T-helper 17 cell (primary cell): ENCODE measurements at places on chromosomes 2 and 18. TPM values are rescaled to one million over a fixed set of nuclear protein-coding genes. Genes with fewer than 3 reads are reported as not detected.

DNA sequence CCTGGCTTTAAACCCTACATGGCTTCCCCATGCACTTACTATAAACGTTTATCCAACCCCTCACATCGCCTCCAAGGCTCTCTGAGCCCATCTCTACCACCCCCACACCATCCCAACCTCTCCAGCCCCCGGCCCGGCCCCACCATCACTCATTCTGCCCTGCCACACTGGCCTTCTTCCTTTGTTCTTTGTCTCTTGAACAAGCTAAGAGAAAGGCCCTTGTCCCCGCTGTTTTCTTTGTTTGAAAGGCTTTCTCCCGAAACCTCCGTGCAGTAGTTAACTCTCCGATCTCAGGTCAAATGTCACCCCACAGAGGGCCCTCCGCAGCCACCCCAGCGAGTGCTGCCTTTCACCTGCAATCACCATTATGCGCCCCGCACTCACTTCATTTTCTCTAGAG is 100.4 kb downstream of the AFF3 start:
- no peak for DNase-seq

GRCh38 chr2:88651646-88652045 is 24.4 kb upstream of the EIF2AK3 start:
- DNase-seq = no peak

DNA sequence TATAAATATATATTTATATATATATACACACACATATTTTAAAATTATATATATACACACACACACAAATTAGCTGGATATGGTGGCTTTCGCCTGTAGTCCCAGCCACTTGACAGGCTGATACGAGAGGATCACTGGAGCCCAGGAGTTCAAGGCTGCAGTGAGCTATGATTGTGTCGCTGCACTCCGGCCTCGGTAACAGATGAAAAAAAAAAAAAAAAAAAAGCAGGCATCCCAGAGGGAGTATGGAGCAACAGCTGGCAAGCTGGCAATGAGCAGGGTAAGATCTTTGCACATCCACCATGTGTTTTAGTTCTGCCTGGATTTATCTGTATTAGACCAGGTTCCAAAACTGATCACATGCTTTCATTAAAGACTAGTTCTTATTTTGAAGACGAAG is 170.1 kb downstream of the MAP2 start:
- no peak for DNase-seq

- DNase-seq = no peak
Observed at GRCh38 chr2:74617122-74617521, 31.0 kb downstream of the M1AP start.

DNA sequence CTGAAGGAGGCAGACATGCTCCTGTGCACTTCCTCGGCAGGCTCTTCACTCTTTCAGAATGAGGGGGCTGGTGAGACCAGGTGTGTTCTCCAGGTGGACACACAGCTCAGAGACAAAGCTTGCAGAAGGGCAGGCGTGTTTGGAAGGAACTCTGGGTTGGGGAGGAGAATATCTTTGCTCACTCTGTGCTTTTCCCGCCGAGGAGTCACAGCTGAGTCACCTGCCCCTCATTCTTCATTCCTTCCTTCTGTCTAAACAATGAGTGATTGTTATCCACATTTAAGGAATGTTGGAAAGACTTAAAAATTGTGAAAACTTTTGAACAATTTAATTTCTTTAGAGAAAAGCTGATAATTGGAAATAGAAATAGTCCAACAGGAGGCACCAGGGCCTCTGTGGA is 126.3 kb upstream of the TPO start:
- no peak for DNase-seq

DNA sequence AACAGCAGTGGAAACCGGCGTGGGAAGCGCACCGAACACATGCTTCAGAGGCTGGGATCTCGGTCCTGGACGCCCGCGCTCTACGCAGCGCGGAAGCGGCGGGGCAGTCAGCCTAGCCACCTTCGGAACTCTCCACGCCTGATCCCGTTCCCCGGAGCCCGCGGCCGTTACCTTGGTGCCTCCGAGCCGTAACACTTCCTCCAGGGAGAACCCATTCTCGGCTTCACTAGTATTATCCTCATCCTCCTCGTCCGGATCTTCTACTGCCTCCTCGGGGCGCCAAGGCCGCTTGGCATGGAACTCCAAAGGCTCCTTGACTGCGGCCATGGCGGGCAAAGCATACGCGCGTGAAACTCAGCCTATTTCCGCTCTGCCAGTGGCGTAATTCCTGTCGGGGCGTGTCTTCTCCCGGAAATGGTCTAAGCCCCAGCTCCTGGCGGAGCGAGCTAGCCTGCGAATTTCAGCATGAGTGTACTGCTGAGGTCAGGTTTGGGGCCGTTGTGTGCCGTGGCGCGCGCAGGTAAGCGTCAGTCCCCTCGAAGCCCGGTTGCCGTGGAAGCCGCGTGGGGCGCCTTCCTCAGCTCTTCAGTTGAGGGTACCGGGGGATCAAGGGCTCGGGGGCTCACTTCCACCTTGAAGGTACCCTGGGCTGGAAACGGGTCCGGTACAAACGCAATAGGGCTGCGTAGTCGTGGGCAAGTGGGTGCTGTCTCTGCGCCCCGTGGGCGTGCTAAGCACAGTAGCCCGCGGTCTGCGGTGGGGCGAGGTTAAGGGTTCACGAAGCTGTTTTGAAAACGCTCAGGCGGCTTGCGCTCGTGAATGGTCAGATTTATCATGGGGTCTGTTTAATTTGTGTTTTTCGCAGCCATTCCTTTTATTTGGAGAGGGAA is at the start of the genes CEBPZ and NDUFAF7:
Gene CEBPZ (minus strand): TSS at position 356 of the 890 bp plus-strand sequence. CDS start 29 bp downstream, at position 327.
Gene NDUFAF7 (plus strand): TSS at position 418 of the 890 bp plus-strand sequence. CDS start 48 bp downstream, at position 466.
- DNase-seq = peak; percentile 70

GRCh38 chr2:27912512-27912911 is 22.0 kb downstream of the BABAM2 start:
- no peak for DNase-seq

DNA sequence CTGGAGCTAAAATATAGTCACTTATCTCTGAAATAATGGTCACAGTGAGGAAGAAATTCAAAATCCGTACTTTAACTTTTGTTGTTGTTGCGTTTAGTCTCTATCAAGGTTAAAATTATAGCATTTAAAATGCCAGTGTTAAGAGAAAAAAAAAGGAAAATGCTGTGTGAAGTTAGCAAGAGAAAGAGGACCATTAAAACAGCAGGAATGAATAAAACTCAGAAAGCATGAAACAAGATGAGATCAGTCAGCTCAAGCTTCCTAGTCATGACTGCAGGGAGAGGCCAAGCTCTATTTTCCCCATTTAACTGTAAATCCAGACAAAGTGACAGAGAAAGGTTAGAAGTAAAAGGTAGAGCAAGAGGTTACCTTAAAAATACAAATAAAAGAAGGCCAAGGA is 281.7 kb upstream of the ATP5MC3 start:
- no peak for DNase-seq

DNA sequence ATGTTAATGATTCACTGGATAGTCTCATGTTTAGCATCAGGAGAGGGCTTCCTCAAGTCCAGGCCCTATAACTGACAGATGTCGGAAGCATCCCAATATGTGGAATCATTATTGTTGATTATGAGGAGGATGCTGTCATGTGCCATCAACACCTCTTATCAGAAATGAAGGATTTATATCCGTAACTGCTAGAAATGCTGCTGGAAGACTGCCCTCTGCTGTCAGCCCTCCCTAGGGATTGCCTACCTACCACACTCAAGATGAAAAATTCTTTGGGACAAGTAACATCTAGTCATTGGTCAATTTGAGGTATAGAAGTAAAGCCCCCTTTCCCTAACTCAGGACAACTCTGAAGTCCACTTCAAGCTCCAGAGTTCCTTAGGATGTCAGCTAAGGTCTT is 1166.5 kb upstream of the NXPH2 start:
- no peak for DNase-seq

GRCh38 chr2:190723397-190724090 is 74.7 kb downstream of the NAB1 start:
- DNase-seq = no peak

DNA sequence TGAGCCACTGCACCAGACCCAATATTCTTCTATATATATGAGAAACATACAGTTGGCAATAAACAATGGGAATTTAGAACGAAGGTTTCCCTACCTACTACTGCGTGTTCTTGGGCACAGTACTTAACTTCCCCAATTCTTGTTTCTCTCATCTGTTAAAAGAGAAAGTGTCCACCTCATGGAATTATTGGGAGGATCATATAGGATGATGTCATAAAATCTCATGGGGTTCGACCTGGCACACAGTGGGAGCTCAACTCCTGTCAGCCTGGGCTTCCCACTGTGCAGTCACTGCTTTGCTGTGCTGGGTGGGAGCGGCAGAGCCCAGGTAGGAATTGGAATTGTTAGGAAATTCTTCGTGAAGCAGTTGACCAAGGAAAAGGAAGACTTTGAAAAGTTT is 203.3 kb downstream of the SH3BP4 start:
- DNase-seq = no peak

GRCh38 chr2:102551329-102552096 is 67.8 kb upstream of the SLC9A2 start:
- no peak for DNase-seq

DNA sequence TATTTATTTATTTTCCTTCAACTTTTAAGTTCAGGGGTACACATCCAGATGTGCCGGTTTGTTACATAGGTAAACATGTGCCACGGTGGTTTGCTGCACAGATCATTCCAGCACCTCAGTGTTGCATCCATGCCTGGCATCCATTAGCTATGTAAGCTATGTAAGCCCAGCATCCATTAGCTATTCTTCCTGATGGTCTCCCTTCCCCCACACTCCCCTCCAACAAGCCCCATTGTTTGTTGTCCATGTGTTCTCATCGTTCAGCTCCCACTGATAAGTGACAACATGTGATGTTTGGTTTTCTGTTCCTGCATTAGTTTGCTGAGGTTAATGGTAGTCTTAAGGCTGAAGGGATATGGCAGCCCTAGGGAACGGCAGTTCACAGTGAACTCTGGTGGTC is 203.4 kb downstream of the CTNNA2 start:
- DNase-seq = no peak

- no peak for DNase-seq
Observed at GRCh38 chr2:67050622-67051021, 346.5 kb upstream of the ETAA1 start.

DNA sequence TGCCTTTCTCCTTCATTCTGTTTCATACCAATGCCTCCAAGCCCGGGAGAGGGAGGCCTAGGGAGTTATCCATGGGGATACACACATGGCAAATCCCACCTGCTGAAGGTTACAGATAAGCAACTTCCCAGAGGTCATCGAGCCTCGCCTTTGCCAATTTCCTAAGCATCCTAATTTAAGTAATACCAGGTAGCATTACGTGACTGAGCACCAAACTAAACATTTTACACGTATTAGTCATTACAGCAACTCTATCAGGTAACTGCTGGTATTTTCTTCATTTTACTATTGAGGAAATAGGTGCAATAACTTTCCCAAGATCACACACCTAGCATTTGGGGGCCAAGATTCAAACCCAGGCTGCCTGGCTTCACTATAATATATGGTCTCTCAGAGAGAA is 30.1 kb upstream of the BZW1 start:
- DNase-seq = no peak

GRCh38 chr2:34734662-34735061 is 1135.6 kb upstream of the FAM98A start:
- no peak for DNase-seq

DNA sequence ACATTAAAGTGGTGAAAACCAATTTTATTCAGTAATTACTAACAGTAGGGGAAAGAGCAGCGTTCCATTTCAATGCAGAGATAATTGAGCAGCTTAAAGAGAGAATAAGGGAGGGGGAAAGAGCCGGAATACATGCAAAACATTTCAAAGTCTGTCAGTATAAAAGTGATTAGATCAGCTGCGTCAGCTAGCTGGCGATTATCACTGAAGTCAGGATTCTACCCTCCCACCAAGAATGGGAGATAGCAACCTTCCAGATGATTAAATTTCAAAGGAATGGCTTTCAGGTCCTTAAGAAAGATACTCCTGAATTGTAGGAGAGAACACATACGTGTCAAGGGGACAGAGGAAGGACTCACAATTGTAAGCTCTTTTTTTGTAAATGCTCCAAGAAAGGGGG is 2.7 kb upstream of the ZC3H6 start:
- DNase-seq = no peak

DNA sequence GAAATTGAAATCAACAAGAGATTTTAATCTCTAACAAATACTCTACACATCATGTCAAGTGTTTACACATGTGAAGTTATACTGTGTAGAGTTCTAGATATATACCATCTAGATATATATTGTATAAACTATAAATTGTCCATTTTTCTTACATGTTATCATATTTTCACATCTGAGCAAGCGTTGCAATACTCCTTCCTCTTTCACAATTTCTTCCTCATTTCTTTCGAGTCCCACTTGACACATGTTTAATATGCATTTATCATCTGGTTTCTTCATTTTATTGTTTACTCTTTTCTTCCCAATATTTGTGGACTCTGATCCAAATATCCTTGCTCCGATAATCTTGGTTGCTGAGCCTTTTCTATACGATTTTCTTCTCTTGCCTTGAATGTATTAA is 50.2 kb downstream of the UNC80 start:
- DNase-seq = no peak

DNA sequence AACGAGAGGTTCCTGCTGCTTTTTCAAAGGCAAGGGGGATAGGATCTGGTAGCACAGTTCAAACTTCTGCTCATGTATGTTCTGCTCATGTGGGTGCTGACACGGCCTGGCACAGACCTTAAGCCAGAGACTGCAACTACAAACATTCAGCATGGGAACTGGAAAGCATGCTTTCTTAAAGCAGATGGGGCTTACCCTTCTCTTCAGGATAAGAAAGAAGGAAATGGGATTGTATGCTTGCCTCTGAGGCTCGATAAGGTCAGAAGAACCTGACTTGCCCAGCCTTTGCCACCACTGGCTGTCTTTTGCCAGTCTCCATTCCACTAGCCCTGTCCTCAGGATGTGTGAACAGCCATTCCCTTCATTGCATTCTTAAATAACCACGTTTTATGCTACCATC is 10.7 kb downstream of the DOCK10 start:
- DNase-seq = no peak

- DNase-seq = no peak
Observed at GRCh38 chr2:211598238-211598637, 940.4 kb downstream of the ERBB4 start.

UPP2 gene
- total RNA-seq = not detected

FBXO36 gene
- total RNA-seq = 0.83 TPM

ADCY3 gene
- 40.7 TPM for total RNA-seq

RAB31 gene
- 2.9 TPM for total RNA-seq

SLC14A1 gene
- 9.8 TPM for total RNA-seq

SERPINB10 gene
- total RNA-seq = not detected

PIGN gene
- 18.1 TPM for total RNA-seq

MEP1B gene
- not detected for total RNA-seq

EGR4 gene
- 0.52 TPM for total RNA-seq

NEU4 gene
- 9.4 TPM for total RNA-seq

CACNB4 gene
- 0.65 TPM for total RNA-seq
